PC-3 (cell line): ENCODE measurements at places on chromosomes 1 and 21. TPM values are rescaled to one million over a fixed set of nuclear protein-coding genes. Genes with fewer than 3 reads are reported as not detected.

Gene LCE1E
- total RNA-seq, result not detected in 2 replicates

Gene CAMK1G
- total RNA-seq, result not detected in 2 replicates

Gene GBP7
- total RNA-seq, result 0.07 TPM in 1 of 2 replicates, not detected in the other

Gene BTBD19
- 0.58 and 4.3 TPM in 2 replicates for total RNA-seq

Gene CD1C
- not detected in 2 replicates for total RNA-seq
